ENCODE measurements at places on chromosomes 4 and X.

GRCh38 chr4:171817026-171817425, 3.8 kb downstream of the GALNTL6 start:
- DNase-seq, result no peak

- no peak for DNase-seq
Observed at GRCh38 chrX:41240509-41240908, 93.5 kb upstream of the DDX3X start.

DNA sequence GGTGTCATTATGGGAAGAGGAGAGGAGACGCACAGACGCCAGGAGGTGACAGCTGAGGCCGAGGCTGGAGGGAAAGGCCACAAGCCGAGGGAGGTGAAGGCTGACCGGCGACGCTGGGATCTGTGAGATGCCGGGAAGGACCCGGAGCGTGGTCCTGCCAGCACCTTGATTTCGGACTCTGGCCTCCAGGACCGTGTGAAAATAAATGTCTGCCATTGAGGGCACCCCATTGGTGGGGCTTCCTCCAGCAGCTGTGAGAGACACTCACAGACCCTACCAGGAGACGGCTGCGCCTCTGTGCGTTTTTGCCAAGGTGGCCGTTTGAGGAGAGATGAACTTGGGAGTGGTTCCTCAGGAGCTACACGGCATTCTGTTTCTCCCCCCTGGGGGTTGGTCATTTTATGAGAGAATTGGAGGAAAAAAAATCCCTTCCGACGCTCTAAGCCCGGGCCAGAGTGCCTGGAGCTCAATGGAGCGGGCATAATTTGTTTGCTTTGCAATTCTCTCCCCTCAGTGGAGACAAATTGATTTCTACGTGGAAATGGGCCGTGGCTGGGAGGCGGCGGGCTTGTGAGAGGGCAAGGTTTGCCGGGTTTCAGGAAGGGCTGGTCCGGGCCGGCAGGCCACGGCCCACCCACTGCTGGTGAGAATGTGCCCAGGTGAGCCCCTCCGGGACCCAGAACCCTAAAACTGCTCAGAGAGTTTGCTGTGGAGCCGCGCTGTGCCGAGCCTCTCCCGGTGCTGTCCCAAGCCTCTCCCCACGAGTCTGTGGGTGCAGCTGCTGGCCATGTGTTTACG, 53.9 kb downstream of the CPZ start:
- DNase-seq, result no peak

DNA sequence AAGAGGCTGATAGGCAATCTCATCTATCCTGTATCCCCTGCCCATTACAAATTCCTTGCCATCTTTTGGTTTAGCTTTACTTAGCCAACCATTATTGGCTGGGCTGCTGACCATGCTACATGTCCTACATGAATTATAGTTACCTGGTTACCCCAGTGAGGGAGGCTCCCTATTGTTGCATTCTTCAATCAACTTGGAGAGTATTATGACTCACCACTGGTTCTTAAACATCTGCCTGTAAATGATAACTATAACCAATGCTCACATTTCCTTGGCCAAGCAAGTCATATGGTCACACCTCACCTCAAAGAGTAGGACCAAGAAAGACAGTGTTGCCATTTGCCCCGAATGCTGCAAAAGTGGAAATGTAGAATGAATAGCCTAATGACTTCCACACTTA, 297.6 kb downstream of the IL15 start:
- DNase-seq, result no peak

- no peak for DNase-seq
Observed at GRCh38 chr4:125303058-125303457, 11.7 kb upstream of the FAT4 start.

- no peak for DNase-seq
Observed at GRCh38 chr4:148364525-148364924, 77.7 kb downstream of the NR3C2 start.

DNA sequence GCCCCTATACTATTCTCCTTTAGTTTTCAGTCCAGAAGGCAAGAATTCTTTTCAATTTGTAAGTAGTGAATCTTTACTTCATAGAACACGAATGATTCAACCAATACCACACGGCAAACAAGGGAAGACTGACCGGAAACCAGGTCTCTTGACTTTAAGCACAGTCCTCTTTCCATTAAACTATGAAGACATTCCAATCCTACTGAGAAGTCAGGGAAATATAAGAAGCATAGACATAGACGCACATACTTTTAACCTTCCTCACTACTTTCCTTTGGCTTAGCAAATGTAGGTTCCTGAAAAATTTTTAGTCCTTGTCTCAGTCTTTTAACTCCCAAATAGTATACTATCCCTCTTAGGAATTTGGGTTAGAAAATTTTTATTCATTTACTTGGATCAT, 9.1 kb downstream of the CHRDL1 start:
- DNase-seq, result no peak

- DNase-seq, result no peak
Observed at GRCh38 chr4:74262522-74262921, 45.7 kb upstream of the EPGN start.

Data from COLO829 (cell line).